Ovary (tissue), 10 donors: ENCODE measurements at places on chromosomes 11 and 22. TPM values are rescaled to one million over a fixed set of nuclear protein-coding genes. Genes with fewer than 3 reads are reported as not detected.

Gene CDCA5
- total RNA-seq = 0.48 TPM

Gene COPB1
- 74.0 TPM for total RNA-seq

Gene RAG2
- total RNA-seq = not detected

Gene SCGB1A1
- total RNA-seq = 1.8 TPM

Gene LRRN4CL
- total RNA-seq = 31.0 TPM

Gene ACR
- total RNA-seq = not detected

- no peak for DNase-seq
- H3K27ac ChIP-seq = no peak overlapping the region
- no peaks in the 10 kb centered on the region for H3K4me1 ChIP-seq
- no peak overlapping the region for H3K4me3 ChIP-seq
- H3K27me3 ChIP-seq = no peaks in the 10 kb centered on the region
These were observed 97.6 kb upstream of the E2F8 start for GRCh38 chr11:19338375-19338774.

- H3K27me3 ChIP-seq = no peaks in the 10 kb centered on the region
- H3K4me1 ChIP-seq = peaks cover 3% of the 10 kb centered on the region
- no peak overlapping the region for H3K27ac ChIP-seq
- no peak for DNase-seq
These were observed 217.0 kb downstream of the DYNC2H1 start for GRCh38 chr11:103326070-103326794.

DNA sequence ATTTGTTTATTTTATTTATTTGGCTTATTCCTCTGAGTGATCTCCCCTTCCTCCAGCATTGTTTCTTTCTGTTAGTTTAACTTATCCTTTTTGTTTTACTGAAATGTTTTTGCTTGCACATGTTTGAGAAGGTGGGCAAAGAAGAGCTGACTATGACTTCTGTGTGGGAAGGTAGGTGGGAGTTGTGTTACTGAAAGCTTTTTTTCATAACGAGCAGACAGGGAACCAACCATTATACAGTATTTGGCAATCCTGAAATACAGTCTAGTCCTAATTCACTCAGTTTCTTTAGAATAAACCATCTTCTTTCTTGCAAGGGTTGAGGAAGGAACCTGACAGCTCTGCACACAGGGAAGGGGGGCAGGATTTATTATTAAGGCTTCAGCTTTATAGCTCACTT lies 37.0 kb upstream of the PAK1 start:
- no peak for DNase-seq
- H3K36me3 ChIP-seq = no peaks in the 10 kb centered on the region
- no peaks in the 10 kb centered on the region for H3K27me3 ChIP-seq

DNA sequence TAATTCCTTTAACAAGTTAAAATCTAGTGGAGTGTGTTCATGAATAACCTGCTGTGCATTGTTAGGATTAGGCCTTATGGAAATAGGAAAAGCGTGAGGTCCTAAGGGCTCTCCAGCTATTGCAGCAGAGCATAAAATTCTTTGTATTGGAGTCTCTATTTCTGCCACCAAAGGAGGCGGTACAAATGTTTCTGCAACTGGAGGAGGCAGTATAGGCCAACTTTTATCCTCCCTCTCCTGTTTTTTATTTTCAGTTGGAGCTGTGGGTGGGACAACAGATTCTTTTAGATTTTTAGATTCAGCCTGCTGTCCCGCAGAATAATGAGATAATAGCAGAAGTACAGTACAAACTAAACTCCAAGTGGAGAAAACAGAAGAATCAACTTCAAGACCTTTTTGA lies 26.2 kb downstream of the OR10A6 start:
- H3K4me3 ChIP-seq = no peak overlapping the region
- H3K4me1 ChIP-seq = no peaks in the 10 kb centered on the region
- no peak overlapping the region for H3K27ac ChIP-seq
- H3K36me3 ChIP-seq = no peaks in the 10 kb centered on the region

DNA sequence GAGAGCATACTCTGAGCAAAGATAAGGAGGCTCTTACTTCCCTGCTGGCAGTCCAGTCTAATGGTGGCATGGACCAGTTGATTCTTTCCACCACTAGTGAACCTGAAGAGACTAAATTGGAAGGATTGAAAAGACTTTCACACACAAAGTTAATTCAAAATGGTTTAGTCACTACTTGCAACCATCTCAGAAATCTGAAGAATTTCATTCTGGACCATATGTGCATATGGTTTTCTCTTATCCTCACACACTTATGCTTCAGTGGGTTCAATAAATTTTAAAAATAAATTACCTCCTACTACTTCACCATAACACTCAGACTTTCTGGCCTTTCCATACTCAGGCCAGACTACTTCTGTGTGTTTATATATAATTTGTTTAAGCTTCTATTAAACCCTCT lies 44.7 kb downstream of the CADM1 start:
- no peak for DNase-seq
- H3K4me3 ChIP-seq = no peak overlapping the region
- no peaks in the 10 kb centered on the region for H3K27me3 ChIP-seq
- no peaks in the 10 kb centered on the region for H3K36me3 ChIP-seq

GRCh38 chr11:128658502-128658901 lies 35.4 kb upstream of the FLI1 start:
- H3K27ac ChIP-seq = no peak overlapping the region
- H3K4me3 ChIP-seq = no peak overlapping the region
- no peak for DNase-seq
- H3K36me3 ChIP-seq = no peaks in the 10 kb centered on the region
- H3K27me3 ChIP-seq = no peaks in the 10 kb centered on the region

DNA sequence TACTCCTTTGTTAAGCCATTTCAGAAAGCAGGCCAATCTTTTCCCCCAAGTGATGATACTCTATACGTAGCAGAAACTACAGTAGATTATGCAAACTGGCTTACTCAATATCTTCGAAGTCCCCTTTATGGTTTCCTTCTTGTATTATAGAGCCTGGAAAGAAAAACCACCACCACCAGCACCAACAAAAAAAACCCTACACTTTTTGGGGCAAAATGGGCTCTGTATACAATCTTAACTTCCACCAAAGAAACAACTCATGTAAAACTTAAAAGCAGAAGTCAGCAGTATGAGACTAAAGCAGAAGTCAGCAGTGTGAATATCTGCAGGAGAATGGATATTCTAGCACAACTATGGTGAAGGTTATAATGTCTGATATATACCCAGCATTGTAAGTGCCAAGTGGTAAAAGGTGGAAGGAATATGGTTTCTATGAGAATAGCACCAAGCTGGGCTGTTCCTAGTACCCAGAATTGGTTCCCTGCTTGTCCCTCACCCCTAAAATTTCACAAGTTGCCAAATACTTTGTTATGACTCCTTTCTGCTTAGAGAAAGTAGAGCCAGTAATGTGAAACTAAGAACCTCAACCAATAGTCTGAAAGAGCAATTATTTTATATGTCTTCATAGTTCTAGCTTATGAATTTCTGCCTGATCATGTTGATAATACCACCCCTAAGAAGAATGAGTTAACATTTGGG lies 252.1 kb downstream of the SBF2 start:
- no peaks in the 10 kb centered on the region for H3K36me3 ChIP-seq
- no peak overlapping the region for H3K27ac ChIP-seq
- no peaks in the 10 kb centered on the region for H3K4me1 ChIP-seq

- H3K27me3 ChIP-seq = no peaks in the 10 kb centered on the region
- no peaks in the 10 kb centered on the region for H3K36me3 ChIP-seq
- no peak for DNase-seq
- no peak overlapping the region for H3K27ac ChIP-seq
- no peak overlapping the region for H3K4me3 ChIP-seq
These were observed 153.9 kb upstream of the ZC3H12C start for GRCh38 chr11:109939166-109939810.

GRCh38 chr22:45254388-45254787 lies 13.7 kb upstream of the KIAA0930 start:
- no peak for DNase-seq
- H3K27me3 ChIP-seq = no peaks in the 10 kb centered on the region
- no peaks in the 10 kb centered on the region for H3K36me3 ChIP-seq
- no peaks in the 10 kb centered on the region for H3K4me1 ChIP-seq
- no peak overlapping the region for H3K27ac ChIP-seq
